Activated CD4-positive, alpha-beta T cell treated with anti-CD3 and anti-CD28 coated beads for 36 hours (primary cell): ENCODE measurements at places on chromosomes 16 and 17. TPM values are rescaled to one million over a fixed set of nuclear protein-coding genes. Genes with fewer than 3 reads are reported as not detected.
A peak's percentile ranks its signal among the peaks of the same experiment; 100 is the strongest.

PPP1R1B gene
- total RNA-seq = 0.18 TPM

DNAJA2 gene
- 71.2 TPM for total RNA-seq

FDXR gene
- 21.3 TPM for total RNA-seq

MYOCD gene
- not detected for total RNA-seq

DNA sequence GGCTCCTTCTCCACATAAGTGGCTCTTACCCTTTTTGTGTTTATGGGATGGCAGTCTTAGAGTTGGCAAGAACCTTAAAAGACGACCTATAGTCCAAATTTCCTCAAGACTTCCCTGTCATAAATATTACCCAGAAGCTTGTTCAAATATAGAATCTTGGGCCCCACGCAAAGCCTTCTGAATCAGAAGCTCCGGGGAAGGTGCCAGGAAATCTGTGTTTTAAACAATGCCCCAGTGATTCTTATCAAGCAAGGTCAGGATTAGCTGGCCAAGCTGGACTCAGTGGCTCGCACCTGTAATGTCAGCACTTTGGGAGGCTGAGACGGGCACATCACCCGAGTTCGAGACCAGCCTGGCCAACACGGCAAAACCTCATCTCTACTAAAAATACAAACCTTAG, 85.7 kb downstream of the TIMM22 start:
- H3K36me3 ChIP-seq = peaks cover 16% of the 10 kb centered on the region
- peaks cover 3% of the 10 kb centered on the region for H3K4me1 ChIP-seq
- H3K4me3 ChIP-seq = no peak overlapping the region

- peaks cover 19% of the 10 kb centered on the region for H3K27me3 ChIP-seq
- H3K4me3 ChIP-seq = peak within 1 kb of the TSS; percentile 57
- H3K4me1 ChIP-seq = peaks cover 8% of the 10 kb centered on the region
- no peaks in the 10 kb centered on the region for H3K36me3 ChIP-seq
Observed at GRCh38 chr16:85750827-85751697, at the start of gene C16orf74. C16orf74 (minus strand) TSS chr16:85751096; CDS start chr16:85735217, 15,879 bp downstream.

DNA sequence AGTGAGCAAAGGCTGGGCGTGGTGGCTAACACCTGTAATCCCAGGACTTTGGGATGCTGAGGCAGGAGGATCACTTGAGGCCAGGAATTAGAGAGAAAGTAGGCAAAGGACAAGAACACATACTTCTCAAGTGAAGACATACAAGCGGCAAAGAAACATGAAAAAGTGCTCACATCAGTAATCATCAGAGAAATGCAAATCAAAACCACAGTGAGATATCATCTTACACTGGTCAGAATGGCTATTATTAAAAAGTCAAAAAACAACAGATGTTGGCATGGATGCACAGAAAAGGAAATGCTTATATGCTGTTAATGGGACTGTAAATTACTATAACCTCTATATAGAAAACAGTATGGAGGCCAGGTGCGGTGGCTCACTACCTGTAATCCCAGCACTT, 12.2 kb upstream of the SLX4 start:
- H3K4me3 ChIP-seq = no peak overlapping the region
- no peak for DNase-seq
- H3K27me3 ChIP-seq = no peaks in the 10 kb centered on the region
- H3K4me1 ChIP-seq = peaks cover 31% of the 10 kb centered on the region
- no peak overlapping the region for H3K27ac ChIP-seq

GRCh38 chr16:78024159-78024558, 1.8 kb downstream of the CLEC3A start:
- H3K27me3 ChIP-seq = peaks cover 2% of the 10 kb centered on the region
- no peak for DNase-seq
- no peak overlapping the region for H3K27ac ChIP-seq
- H3K4me1 ChIP-seq = no peaks in the 10 kb centered on the region

DNA sequence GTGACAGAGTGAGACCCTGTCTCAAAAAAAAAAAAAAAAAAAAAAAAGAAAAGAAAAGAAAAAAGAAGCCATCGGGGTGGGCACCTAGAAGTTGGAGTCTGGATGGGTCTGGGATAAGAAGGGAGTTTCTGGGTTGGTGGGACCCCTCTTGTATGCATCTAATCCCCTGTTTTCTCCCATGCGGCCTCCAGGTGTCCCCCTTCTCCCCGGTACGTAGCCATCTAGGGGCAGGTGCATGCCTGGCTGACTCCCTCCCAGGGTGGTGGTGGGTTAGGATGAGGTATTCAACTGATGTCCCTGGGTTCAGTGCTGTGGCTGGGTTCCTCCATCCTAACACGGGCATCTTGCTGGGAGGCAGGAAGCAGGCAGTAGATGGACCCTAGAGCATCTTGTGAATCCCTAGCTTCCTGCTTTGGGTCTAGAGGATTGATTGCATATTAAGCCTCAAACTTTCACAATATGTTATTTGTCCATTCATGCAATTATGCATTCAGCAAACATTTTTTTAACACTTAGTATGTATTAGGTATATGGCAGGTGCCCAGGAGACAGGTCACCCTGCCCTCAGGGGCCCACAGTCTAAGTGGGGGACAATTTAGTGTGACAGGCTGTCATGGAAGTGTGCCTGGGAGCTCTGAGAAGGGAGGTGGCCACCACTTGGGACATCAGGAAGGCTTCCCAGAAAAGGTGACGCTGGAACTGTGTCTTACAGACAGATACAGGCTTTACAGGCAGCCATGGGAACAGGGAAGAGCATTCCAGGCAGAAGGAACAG, 13.1 kb downstream of the FMNL1 start:
- H3K36me3 ChIP-seq = peaks cover 80% of the 10 kb centered on the region
- H3K4me1 ChIP-seq = peaks cover 68% of the 10 kb centered on the region
- DNase-seq = peak; percentile 66
- H3K27me3 ChIP-seq = no peaks in the 10 kb centered on the region
- H3K4me3 ChIP-seq = no peak overlapping the region

DNA sequence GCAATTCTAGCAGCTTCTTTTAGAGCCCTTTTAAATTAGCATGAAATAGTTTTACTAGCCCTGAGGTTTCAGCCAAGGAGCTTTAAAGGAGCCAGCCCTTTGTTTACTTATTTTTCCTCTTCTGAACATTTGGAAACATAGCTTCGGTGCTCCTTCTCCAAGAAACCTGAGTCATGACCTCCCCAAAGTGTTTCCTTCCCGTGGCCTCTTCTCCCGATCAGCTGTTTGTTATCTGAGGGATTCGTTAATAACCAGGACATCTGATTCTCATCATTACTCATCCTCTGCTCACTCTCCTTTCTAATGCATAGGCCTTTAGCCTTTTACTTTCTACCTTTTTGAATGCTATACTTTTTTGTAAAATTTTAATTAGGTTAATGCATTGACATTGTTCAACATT, 204.5 kb downstream of the WWOX start:
- no peak overlapping the region for H3K4me3 ChIP-seq

GRCh38 chr17:80101946-80102663, 724 bp downstream of the GAA start:
- H3K4me3 ChIP-seq = peak overlapping the region; percentile 84
- no peak for DNase-seq
- peaks cover 26% of the 10 kb centered on the region for H3K4me1 ChIP-seq
- no peaks in the 10 kb centered on the region for H3K36me3 ChIP-seq
- no peaks in the 10 kb centered on the region for H3K27me3 ChIP-seq

DNA sequence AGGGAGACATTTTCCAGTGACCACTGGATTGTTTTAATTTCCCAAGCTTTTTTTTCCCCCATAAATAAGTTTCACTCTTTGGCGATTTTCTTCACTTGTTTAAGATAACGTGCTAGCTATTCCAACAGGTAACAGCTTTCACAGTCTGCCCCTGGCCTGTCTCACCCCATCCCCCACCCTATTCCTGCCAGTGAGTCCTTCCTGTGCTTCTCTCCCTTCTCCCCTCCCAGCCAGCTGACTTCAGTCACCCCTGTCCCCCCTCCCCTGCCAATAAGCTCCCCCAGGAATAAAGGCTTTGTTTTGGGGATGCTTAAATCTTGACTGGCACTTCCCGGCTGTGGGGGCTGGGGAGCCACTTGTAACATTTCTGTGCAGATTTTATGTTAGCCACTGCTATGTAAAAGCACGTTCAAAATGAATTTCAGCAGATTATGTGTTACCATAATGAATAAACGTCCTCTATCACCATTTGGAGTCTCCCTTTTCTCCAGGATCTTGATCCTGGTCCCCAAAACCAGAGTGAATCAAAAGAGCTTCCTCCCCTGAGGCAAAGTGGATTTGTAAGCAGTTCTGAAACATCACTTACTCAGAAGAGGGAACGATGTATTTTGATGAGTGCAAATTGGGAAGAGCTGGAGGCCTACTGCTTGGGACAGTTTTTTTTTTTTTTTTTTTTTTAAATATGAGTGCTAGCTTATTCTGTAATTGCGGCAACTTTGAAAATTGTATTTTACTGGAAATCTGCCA, 58.2 kb downstream of the IGF2BP1 start:
- H3K27ac ChIP-seq = no peak overlapping the region
- H3K27me3 ChIP-seq = peaks cover 7% of the 10 kb centered on the region
- H3K4me1 ChIP-seq = peaks cover 6% of the 10 kb centered on the region
- H3K4me3 ChIP-seq = no peak overlapping the region
- no peaks in the 10 kb centered on the region for H3K36me3 ChIP-seq
- no peak for DNase-seq

DNA sequence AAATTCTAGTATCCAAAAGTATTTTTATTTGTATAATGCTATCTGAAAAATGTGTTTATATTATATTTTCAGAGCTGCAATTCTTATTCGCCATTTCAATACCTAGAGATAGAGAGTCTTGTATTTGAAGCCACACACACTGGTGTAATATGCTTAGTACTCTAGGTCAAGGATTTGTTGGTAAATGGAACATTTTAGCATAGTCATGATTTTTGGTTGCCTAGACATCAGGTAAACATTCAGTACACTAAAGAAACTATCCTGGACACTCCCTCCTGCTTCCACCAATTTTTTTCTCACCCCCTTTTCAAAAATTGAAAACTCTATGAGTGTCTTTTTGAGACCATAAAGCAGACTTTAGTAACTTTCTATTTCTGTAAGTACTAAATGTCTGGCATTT, 20.8 kb downstream of the ABHD15 start:
- no peaks in the 10 kb centered on the region for H3K4me1 ChIP-seq
- peaks cover 16% of the 10 kb centered on the region for H3K36me3 ChIP-seq
- no peak overlapping the region for H3K4me3 ChIP-seq
